H9 (cell line): ENCODE measurements at places on chromosomes 7 and 10. TPM values are rescaled to one million over a fixed set of nuclear protein-coding genes. Genes with fewer than 3 reads are reported as not detected.

DNA sequence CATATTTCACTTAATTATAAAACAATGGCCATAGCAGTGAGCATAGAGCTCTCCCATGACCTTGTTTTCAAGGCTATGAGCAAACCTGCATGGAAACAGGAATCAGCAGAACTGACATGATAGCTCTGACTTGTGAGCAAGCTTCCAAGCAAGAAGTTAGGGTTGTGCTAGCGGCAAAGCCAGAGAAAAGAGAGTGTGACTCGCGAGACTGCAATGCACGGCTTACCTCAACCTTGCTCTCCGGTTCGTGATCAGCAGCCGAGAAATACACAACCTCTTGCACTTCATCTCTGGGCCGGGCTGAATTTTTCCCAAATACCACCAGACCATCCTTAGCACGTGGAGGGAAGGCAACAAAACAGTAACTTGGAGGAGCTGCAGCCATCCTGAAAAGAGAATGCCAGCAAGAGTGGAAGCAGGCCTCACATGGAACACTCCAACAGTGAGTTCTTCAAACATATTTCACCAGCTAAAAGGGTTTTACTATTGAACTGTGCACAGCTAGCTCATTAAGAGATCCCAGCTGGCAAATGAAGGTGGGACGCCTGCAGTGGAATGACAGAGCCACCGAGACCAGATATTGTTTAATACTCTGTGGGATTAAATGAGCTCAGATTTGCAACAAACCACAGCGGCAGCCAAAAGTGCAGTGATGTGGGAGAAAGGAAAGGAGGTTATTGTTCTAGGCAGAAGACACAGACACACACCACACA lies 20.8 kb downstream of the SCRN1 start:
- H3K27ac ChIP-seq: no peak overlapping the region
- no peak overlapping the region for H3K4me3 ChIP-seq
- H3K27me3 ChIP-seq: no peaks in the 10 kb centered on the region
- peaks cover 37% of the 10 kb centered on the region for H3K36me3 ChIP-seq
- no peak for DNase-seq

DNA sequence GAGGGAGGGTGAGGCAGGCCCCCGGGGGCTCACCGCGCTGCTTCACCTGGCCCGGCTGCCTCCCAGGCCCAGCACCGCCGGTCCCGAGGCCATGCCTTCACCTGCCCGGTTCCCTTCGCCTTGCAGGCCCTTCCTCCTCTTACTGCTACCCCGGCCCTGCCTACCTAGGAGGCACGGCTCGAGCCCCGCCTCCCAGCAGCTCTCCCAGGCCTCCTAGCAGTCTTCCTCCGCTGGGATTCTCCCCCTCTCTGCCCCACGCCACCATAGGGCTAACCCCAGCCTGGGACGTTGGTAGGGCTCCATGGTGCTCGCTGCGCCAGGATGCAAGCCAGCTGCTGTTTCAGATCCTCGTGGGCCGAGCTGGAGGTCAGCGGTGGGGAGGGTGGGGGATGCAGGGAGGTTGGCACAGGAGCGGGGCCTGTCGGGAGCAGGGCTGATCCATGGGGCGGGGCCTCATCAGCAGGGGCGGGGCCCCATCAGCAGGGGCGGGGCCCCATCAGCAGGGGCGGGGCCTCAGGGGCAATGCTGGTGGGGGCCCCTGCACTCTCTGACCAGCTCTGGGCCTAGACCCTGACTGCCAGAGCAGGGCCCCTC lies 63.3 kb downstream of the RASGEF1A start:
- DNase-seq: peak; percentile 90
- no peak overlapping the region for H3K27ac ChIP-seq
- peaks cover 17% of the 10 kb centered on the region for H3K36me3 ChIP-seq
- no peaks in the 10 kb centered on the region for H3K4me1 ChIP-seq

- no peak overlapping the region for H3K27ac ChIP-seq
- H3K36me3 ChIP-seq: no peaks in the 10 kb centered on the region
- H3K27me3 ChIP-seq: no peaks in the 10 kb centered on the region
- peaks cover 11% of the 10 kb centered on the region for H3K4me1 ChIP-seq
Measured at GRCh38 chr7:22430457-22430856, 69.5 kb downstream of the STEAP1B start.

- DNase-seq: peak; percentile 12
- H3K36me3 ChIP-seq: no peaks in the 10 kb centered on the region
- no peaks in the 10 kb centered on the region for H3K4me1 ChIP-seq
- no peak overlapping the region for H3K4me3 ChIP-seq
Measured at GRCh38 chr7:155973451-155973997, 161.3 kb upstream of the SHH start.

DNA sequence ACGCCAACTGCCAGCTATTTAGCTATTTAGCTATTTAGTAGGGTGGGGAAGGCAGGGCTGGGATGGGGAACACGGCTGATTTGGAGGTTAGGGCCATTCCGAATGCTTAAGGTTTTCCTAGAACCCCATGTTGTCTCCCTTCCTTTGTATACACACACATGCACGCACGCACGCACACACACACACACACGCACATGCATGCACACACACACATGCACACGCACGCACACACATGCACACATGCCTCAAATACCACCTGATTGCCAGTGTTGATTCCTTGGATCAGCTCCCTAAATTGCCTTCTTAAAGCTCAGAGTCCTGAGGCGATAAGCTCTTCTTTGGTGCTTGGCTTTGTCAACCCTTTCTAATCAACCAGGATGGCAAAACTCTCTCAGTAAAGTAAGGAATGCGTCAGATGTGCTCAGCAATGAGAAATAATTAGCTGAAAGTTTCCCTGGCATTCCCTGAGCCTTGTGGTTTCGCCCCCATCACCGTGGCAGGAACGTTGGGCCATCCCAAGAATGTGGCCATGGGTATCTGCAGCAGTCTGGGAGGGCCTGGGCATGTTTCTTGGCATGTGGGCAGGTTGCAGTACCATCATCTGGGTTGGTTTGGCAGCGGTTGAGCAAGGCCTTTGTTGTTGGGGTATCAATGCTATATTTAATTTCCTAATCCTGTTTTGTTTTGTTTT lies 305.6 kb downstream of the LRMDA start:
- H3K4me1 ChIP-seq: no peaks in the 10 kb centered on the region
- no peak for DNase-seq
- no peaks in the 10 kb centered on the region for H3K27me3 ChIP-seq
- H3K27ac ChIP-seq: no peak overlapping the region
- no peaks in the 10 kb centered on the region for H3K36me3 ChIP-seq
- H3K4me3 ChIP-seq: no peak overlapping the region

DNA sequence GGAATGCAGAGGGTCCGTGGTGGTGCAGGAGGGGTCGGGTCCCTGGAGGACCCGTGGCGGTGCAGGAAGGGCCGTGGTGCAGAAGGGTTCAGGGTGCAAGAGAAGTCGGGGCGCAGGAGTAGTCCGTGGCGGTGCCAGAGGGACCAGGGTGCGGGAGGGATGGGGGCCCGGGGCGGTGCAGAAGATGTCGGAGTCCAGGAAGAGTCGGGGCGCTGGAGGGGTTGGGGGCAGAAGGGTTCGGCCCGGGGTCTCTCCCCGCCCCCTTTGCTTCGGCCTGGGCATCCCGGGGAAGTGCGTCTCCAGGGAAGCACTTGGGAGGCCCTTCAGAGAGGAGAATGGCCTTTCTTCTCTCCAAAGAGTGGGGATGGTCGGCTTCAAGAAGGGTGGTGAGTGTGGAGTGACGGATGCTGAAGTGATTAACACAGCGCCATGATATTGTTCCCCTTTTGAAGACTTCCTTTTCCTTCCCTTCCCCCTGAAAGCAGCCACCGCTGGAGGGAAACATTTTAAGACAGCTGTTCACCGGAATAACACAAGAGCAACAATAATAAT lies 997 bp downstream of the WDR37 start:
- no peak for DNase-seq
- H3K27ac ChIP-seq: no peak overlapping the region
- H3K27me3 ChIP-seq: no peaks in the 10 kb centered on the region
- peak overlapping the region; percentile 99 for H3K4me3 ChIP-seq
- no peaks in the 10 kb centered on the region for H3K4me1 ChIP-seq

- no peak overlapping the region for H3K27ac ChIP-seq
- 0 out of 3 replicates have a peak, but pooled peaks cover 1% of the 10 kb centered on the region for H3K36me3 ChIP-seq
- no peak overlapping the region for H3K4me3 ChIP-seq
- no peaks in the 10 kb centered on the region; the same call in 1 of the 2 replicates for H3K4me1 ChIP-seq
Measured at GRCh38 chr10:12332572-12333379, 16.6 kb upstream of the CAMK1D start.

DNA sequence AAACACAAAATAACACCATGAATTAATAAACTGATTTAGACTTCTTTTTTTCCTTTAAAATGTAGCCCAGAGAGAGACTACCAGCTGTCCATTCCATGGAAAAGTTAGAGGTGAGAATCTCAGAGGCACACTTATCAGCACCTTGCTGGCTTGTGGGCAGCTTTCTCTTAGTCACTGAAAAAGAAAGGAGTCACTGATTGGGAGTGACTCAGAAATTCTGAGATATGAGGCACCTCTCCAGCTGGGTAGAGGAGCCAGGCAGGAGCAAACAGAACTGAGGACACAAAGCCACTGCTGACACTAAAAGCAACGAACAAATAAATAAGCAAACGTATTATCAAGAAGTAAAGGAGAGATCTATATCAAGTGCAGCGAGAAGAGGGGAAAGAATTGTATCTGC lies 310.6 kb downstream of the PARD3 start:
- DNase-seq: no peak
- H3K36me3 ChIP-seq: peaks cover 5% of the 10 kb centered on the region; the same call in 1 of the 2 replicates
- H3K27me3 ChIP-seq: no peaks in the 10 kb centered on the region

- no peaks in the 10 kb centered on the region for H3K4me1 ChIP-seq
- peak overlapping the region; percentile 71 for H3K4me3 ChIP-seq
- H3K36me3 ChIP-seq: no peaks in the 10 kb centered on the region
- H3K27me3 ChIP-seq: peaks cover 2% of the 10 kb centered on the region; the same call in 1 of the 2 replicates
Measured at GRCh38 chr10:59362959-59363381, 621 bp upstream of the FAM13C start.

- H3K36me3 ChIP-seq: no peaks in the 10 kb centered on the region
- no peak overlapping the region for H3K4me3 ChIP-seq
- H3K27me3 ChIP-seq: no peaks in the 10 kb centered on the region
- no peak for DNase-seq
- peaks cover 6% of the 10 kb centered on the region; the same call in 1 of the 2 replicates for H3K4me1 ChIP-seq
- no peak overlapping the region for H3K27ac ChIP-seq
Measured at GRCh38 chr10:19412531-19412930, 363.9 kb downstream of the MALRD1 start.

DNA sequence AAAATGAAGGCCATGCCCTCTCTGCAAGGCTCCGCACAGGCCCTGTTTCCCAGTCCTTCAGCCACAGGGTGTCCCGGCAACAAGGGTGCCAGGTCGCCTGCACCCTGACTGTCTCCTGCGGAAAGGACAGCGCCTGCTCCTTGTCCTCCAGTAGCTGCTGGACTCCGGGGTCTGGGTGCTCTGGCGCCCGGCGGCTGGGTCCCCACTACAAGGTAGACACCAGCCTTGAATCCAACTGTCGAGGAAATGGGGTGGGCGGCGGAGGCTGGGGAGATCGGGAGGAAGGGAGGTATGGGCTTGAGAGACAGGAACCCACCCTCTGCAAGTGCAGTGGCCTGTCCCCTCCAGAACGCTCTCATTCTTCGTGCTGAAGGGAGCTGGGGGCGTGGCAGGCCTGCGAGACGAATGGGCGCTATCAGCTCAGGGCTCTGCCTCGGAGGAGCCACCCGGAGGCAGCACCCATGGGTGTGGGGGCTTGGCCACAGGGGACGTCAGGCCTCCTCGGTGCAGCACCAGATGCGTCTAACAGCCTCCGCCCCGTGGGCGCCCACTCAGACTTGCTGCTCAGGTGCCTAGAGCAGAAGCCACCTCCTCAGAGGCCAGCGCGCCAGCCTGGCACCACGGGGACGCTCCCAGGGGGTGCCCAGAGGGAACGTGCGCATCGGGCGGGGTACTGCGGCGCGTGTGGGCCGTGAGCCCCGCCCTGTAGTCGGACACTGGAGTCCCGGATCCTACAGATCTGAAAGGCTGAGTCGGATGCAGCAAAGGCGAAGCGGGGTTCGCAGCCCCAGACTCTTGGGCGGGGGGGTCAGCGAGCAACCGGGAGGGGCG lies 15.6 kb downstream of the ADAM8 start:
- no peaks in the 10 kb centered on the region for H3K4me1 ChIP-seq
- H3K27me3 ChIP-seq: no peaks in the 10 kb centered on the region; the same call in 1 of the 2 replicates
- DNase-seq: no peak
- no peaks in the 10 kb centered on the region for H3K36me3 ChIP-seq
- peak overlapping the region; percentile 66 for H3K4me3 ChIP-seq

DNA sequence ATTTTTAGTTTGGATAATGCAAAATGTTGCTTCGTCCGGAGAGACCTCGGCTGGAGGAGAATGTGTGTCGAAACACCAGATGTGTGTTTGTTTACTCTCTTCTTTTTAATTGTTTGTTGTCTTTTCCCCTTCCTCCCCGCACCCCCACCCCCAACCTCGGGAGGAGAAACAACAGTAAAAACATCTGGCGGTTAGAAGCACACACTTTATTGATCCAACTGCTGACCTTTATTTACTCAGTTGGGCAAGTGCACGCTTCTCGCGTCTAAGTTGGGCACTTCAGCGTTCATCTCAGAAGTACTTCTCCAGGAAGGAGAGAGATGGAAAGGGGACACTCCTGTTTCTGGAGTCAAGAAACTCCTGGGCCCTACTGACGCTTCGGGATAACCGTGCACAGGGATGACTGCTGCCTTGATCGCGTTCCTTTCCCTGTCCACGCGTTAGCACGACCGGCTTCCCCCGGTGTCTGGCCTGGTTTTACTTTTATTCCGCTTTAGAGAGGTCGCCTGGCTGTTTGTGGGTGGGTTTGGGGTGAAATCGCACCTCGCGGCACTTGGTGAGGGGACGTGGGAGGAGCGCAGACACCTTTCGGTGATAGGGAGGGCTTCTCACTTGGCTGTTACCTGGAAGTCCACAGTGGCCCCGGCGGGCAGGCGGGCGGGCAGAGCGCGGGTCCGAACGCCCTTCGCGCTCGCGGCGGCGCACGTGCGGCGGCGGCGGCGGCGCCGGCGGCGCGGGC lies 168.3 kb upstream of the PPP1R3A start:
- no peak for DNase-seq
- H3K36me3 ChIP-seq: no peaks in the 10 kb centered on the region; the same call in 2 of the 3 replicates
- H3K27me3 ChIP-seq: peaks cover 43% of the 10 kb centered on the region
- H3K27ac ChIP-seq: no peak overlapping the region

GRCh38 chr10:44030132-44030531 lies 354.8 kb downstream of the CXCL12 start:
- peak; percentile 74 for DNase-seq
- H3K27me3 ChIP-seq: no peaks in the 10 kb centered on the region
- no peaks in the 10 kb centered on the region for H3K4me1 ChIP-seq
- H3K4me3 ChIP-seq: no peak overlapping the region

GRCh38 chr10:5442990-5443370 lies 30.6 kb downstream of the NET1 start:
- H3K36me3 ChIP-seq: no peaks in the 10 kb centered on the region
- no peak overlapping the region for H3K4me3 ChIP-seq
- no peaks in the 10 kb centered on the region for H3K4me1 ChIP-seq
- no peak overlapping the region for H3K27ac ChIP-seq

The PNLIP gene
- not detected in 2 replicates for total RNA-seq

The CTAGE15 gene
- total RNA-seq: 1.7 and 1.8 TPM in 2 replicates

The LIPJ gene
- total RNA-seq: not detected in 2 replicates

The SLC18A2 gene
- total RNA-seq: 3.0 and 4.0 TPM in 2 replicates

The CYP2C9 gene
- not detected in 2 replicates for total RNA-seq

The TMEM139 gene
- 0.85 and 1.1 TPM in 2 replicates for total RNA-seq

The TAS2R3 gene
- 0.88 and 1.2 TPM in 2 replicates for total RNA-seq

The NUDCD3 gene
- total RNA-seq: 71.9 and 85.9 TPM in 2 replicates

The EFCAB10 gene
- total RNA-seq: 1.3 and 1.5 TPM in 2 replicates
